ENCODE measurements at places on chromosomes 7 and 10.

- DNase-seq = no peak
Observed at GRCh38 chr10:129344731-129345355, 122.2 kb upstream of the MGMT start.

DNA sequence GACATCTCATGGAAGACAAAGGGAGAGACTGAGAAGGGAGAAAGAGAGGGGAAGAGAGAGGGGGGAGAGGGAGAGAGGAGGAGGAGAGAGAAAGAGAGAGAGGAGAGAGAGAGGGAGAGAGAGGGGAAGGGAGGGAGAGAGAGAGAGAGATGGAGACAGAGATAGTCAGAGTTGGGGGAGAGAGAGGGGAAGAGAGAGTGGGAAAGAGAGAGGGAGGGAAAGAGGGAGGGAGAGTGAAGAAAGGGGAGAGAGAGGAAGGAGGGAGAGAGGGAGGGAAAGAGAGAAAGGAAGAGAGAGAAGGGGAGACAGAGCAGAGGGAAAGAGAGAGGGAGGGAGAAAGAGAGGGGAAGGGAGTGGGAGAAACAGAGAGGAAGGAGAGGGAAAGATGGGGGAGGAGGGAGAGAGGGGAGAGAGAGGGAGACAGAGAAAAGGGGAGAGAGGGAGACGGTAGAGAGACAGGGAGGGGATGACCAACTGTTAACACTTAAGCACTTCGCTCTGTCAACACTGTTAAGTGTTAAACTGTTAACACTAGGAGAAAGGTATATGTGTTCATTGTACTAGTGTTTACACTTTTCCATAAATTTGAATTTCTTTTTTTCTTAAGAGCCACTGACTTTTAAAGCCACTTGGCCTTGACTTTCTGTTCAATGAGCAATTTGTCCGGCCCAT is 21.8 kb upstream of the SDK1 start:
- DNase-seq = no peak

DNA sequence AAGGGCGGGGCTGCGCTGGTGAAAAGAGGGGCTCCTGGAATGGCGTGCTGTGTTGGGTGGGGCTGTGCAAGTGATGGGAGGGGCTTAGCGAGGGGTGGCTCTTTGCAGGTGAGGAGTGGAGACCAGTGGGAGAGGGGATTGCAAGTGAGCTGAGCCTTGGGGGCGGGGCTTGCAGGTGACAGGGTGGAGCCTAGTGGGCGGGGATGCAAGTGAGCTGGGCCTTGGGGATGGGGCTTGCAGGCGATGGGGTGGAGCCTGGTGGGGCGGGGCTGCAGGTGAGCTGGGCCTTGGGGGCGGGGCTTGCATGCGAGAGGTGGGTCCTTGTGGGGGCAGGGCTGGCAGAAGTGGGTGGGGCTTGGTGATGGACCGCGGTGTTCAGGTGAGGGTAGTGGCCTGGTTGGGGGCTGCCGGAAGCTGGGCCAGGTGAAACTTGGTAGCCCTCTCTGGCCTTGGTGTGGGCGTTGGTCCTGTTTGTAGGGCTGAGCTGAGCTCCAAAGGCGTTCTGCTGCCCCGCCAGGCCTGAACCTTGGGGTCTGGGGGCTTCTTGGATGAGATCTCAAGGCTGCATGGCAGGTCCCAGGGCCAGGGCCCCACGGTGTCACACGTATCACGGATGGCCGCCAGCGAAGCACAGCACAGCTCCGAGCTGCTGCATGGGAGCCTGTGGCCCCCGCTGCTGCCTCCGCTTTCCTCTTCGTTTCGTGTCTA is 743 bp upstream of the PITRM1 start:
- DNase-seq = no peak

DNA sequence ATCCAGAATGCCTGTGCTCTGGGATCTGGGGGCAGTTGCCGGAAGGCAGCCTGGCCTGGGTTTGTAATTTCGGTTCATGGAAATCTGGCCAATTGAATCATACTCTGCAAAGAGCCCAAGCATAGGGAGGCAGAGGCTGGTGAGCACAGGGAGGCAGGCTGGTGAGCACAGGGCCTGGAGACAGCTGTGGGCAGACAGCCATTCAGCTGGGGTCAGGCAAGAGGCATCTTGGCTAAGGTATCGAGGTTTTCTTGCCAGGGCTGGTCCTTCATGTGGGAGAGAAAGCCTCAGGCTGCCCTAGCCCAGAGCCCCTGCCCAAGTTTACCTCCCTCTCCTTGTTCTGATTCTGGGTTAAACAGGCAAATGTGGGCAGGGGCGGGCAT is 63.7 kb upstream of the BAIAP2L1 start:
- DNase-seq = no peak

DNA sequence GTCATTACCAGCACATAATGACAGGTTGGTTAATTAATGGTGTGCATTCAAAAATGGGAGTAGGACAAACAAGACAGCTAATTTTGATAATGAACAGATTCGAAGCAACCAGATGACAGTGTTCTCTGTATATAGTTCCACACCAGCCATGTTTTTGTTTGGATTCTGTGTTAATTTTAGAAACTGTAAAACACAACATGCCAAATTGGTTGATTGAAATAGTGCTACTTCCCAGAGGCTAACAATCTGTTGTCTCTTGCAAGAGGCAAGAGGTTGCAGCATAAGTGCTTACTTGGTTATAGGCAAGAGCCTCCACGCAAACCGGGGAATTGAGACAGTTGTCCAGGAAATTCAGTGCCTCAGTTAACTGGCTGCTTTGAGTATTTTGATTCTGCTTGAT is 170.2 kb upstream of the HABP2 start:
- no peak for DNase-seq

DNA sequence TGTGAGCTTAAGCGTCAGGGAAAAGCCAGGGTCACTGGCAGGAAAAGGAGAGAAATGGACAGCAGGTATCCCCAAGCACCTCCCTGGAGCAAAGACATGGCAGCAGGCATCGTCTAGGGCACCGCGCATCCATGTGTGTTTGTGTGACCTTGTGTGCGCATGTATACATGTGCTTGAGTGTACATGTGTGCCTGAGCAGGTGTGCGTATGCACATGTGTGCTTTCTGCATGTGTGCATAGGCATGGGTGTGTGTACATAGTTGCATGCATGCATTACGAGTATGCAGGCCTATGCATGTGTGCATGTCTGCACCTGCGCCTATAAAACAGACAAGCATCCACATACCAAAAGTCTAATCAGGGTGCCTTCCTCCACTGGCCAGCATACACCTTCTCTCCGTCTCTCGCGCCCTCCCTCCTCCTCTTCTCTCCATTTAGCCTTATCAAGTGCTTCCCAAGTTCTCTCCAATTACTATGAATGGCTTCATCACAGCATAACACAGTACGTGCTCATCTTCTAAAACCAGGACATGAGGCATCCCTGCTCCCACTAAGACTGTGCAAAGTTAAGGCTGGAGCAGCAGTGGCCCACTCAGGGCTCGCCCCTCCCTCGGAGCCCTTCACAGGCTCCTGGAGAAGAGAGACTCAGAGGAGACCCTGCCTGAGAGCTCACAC is 30.6 kb downstream of the RASGEF1A start:
- no peak for DNase-seq

DNA sequence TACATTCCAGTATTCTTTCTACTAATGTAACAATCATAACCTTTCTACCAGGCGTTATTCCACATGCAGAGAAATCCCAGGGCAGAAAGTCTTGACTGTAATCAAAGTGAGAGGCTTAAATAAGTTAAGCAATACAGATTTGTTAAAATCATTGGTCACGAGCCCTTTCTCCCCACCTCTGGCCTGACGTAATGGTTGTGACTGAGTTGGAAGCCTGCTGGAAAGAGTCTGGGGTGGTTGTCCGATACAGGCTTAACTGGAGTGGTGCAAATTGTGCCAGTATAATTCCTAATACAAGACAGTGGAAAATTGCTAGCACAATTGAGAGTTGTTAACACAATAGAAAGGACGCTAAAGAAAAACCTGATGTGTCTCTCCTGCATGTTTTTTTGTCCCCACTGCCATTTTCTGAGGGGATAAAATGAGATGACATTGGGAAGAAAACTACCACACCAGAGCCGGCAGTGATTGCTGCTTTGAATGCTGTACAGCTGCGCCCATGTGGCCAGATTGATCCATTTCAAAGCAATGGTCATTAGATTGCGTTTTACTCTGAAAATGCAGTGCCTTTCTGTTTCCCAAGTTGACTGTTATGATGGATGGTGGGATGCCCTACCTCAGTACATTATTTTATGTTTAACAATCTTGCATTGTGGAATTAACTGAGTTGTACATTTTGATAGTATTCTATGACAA is 190.8 kb downstream of the POU6F2 start:
- no peak for DNase-seq

GRCh38 chr10:339038-339391 is 203.8 kb downstream of the ZMYND11 start:
- DNase-seq = no peak

DNA sequence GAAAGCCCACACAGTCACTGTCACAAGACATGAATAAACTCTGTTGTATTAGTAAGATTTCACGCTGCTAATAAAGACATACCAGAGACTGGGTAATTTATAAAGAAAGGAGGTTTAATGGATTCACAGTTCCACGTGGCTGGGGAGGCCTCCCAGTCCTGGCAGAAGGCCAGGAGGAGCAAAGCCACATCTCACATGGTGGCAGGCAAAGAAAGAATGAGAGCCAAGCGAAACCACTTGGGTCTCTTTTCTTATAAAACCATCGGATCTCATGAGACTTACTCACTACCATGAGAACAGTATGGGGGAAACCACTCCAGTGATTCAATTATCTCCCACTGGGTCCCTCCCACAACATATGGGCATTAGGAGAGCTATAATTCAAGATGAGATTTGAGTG is 110.2 kb downstream of the ST8SIA6 start:
- no peak for DNase-seq

DNA sequence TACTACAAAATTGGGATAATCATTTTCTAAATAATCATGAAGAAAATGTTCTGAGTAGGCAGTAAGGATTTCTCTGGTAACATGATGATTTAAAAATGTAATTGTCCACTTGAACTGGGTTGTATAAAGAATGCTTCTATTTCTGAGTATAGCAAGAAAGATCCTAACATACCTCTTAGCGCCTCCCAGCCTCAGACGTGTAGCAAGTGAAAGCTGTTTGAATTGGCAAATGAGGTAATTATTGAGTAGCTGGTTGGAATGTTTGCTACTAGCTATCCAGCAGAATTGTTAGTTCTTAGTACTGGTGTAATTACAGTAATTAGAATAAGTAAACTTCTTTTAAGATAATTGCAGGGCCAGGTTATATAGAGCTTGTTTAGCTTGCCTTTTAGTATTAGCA is 47.9 kb downstream of the SEPTIN7 start:
- DNase-seq = no peak

DNA sequence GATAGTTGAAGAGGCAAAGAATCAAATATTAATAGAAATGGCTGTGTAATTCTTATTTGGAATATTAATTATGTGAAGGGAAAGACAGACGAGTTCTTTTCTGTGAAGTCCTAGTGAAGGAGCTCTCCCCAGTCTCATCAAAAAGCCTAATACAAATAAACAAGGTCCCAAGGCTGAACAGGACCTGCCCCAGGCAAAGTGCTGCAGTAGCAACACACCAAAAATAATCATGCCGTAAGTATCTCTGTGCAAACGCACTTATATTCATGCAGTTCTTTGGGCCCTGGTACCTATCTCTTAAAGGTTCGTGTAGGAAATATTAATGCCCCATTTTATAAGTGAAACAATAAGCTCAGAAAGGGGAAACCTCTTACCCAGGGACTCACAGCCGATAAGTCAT is 12.2 kb upstream of the CHST15 start:
- DNase-seq = no peak

DNA sequence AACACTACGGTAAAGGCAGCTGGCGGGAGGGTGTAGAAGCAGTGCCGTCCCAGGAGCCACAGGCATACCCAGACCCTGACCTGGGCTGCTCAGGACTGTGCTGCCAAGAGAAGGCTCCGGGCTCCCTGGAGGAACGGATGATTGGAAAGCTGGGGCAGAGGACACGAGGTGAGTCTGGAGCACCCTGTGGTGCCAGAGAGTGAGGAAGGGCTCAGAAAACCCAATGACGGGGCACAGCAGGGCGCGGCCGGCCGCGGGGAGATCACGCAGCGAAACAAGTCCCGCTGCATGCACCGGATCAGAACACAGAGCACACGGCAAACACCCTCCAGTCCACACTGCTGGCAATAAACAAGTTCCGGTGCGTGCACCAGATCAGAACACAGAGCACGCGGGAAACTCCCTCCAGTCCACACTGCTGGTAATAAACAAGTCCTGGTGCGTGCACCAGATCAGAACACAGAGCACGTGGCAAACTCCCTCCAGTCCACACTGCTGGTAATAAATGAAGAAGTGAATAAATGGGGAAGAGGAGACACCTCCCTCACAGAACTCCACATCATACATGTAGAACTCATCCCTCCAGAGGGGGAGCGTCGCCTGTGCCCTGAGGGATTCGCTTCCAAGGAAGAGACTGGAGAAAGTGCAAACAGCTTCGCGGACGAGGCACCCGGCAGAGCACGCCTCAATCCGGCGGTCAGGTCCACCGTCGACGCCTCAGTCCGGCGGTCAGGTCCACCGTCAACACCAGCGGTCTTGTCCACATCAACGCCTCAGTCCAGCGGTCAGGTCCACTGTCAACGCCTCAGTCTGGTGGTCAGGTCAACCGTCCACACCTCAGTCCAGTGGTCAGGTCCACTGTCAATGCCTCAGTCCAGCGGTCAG is 265.0 kb downstream of the MAD1L1 start:
- no peak for DNase-seq

- no peak for DNase-seq
Observed at GRCh38 chr7:98996150-98996552, 117.8 kb downstream of the TRRAP start.

DNA sequence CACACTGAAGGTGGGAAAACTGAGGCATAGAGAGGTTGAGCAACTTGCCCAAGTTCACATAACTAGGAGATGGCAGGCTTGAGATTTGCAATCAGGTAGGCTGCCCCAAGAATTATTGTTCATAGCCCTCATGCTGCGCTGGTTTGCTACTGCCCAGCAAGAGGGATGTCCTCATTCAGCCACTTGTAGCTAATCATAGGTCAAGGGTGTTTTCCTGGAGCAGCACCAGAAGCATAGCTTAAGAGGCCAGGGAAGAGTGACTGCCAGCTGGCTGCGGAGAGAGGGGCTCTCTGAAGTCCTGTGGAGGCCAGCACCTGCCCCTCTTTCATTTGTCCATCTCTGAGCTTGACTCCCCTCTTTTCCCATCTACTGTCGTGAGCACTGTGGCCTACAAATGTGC is 15.0 kb downstream of the CDHR3 start:
- no peak for DNase-seq

Measured in CD8-positive, alpha-beta memory T cell (primary cell).